IMR-90 (cell line): ENCODE measurements at places on chromosomes 3 and 15. TPM values are rescaled to one million over a fixed set of nuclear protein-coding genes. Genes with fewer than 3 reads are reported as not detected.
A peak's percentile ranks its signal among the peaks of the same experiment; 100 is the strongest.

GRCh38 chr3:14295037-14295436 is 107.4 kb upstream of the SLC6A6 start:
- peaks cover 8% of the 10 kb centered on the region for H3K27me3 ChIP-seq
- no peak overlapping the region for H3K4me3 ChIP-seq
- H3K27ac ChIP-seq: no peak overlapping the region
- H3K36me3 ChIP-seq: no peaks in the 10 kb centered on the region

The MYL3 gene
- 0.09 TPM in 1 of 2 replicates, not detected in the other for polyA plus RNA-seq

The ERC2 gene
- 0.14 and 0.17 TPM in 2 replicates for polyA plus RNA-seq

The DUOXA2 gene
- polyA plus RNA-seq: not detected in 2 replicates

The FOXB1 gene
- not detected in 2 replicates for polyA plus RNA-seq

GRCh38 chr3:159257954-159258353 is 456.1 kb downstream of the MFSD1 start:
- H3K27ac ChIP-seq: no peak overlapping the region
- H3K27me3 ChIP-seq: peaks cover 13% of the 10 kb centered on the region
- DNase-seq: no peak
- H3K36me3 ChIP-seq: no peaks in the 10 kb centered on the region
- H3K4me1 ChIP-seq: no peaks in the 10 kb centered on the region
- no peak overlapping the region for H3K4me3 ChIP-seq

GRCh38 chr3:107846279-107846852 is 244.5 kb downstream of the CD47 start:
- H3K36me3 ChIP-seq: no peaks in the 10 kb centered on the region
- DNase-seq: peak; percentile 64
- H3K27ac ChIP-seq: no peak overlapping the region
- H3K4me1 ChIP-seq: peaks cover 2% of the 10 kb centered on the region; the same call in 1 of the 2 replicates
- no peak overlapping the region for H3K4me3 ChIP-seq
- no peaks in the 10 kb centered on the region for H3K27me3 ChIP-seq

DNA sequence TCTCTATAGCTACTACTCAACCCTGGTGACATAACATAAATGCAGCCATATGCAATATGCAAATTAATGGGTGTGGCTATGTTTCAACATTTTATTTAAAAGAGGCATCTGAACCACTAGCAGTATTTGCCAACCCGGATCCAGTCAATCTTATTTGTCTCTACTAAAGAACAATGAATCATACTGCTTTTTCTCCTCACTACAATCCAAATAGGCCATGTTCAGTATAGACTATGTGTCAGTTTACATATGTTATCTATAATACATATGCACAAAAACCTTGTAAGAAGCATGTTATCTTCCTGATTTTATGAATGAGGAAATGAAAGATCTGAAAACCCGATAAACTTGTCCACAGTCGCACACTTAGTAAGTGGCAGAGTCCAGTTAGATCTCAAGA is 125.7 kb downstream of the STAG1 start:
- peaks cover 3% of the 10 kb centered on the region for H3K36me3 ChIP-seq
- H3K4me3 ChIP-seq: no peak overlapping the region
- H3K4me1 ChIP-seq: peaks cover 4% of the 10 kb centered on the region
- DNase-seq: no peak

The DIPK2A gene
- polyA plus RNA-seq: 9.3 and 15.5 TPM in 2 replicates

The PAK6 gene
- 0.21 TPM in 1 of 2 replicates, not detected in the other for polyA plus RNA-seq

GRCh38 chr15:64110950-64111678 is 15.3 kb downstream of the SNX1 start:
- H3K4me1 ChIP-seq: peaks cover 4% of the 10 kb centered on the region
- peaks cover 16% of the 10 kb centered on the region for H3K36me3 ChIP-seq
